Tibial nerve (tissue), 4 donors: ENCODE measurements at places on chromosomes 7 and 10.

DNA sequence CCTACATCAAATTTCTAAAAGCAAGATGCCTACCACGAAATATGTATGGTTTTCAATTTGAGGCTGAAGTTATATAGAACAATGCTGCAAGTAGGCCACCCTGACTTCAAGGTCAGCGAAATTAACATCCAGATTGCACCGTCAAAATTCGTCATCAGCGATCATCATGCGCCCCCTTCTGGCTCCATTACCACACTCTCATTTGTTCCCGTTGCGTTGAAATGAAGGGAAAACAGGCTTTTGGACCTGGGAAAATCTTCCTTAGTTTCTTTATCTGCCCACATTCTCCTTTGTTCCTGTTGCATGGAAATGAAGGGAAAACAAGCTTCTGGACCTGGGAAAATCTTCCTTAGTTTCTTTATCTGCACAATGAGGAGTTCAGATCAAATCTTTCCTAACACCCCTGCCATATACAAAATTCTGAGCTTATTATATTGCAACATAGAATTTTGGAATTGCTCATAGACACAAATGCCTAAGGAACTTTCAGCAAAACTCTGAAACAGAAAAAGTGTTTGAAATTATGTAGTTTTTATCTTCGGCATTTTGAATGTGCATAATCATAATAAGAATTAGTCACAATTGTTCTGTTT lies 98.2 kb upstream of the PRKCQ start:
- DNase-seq: peak; percentile 54

DNA sequence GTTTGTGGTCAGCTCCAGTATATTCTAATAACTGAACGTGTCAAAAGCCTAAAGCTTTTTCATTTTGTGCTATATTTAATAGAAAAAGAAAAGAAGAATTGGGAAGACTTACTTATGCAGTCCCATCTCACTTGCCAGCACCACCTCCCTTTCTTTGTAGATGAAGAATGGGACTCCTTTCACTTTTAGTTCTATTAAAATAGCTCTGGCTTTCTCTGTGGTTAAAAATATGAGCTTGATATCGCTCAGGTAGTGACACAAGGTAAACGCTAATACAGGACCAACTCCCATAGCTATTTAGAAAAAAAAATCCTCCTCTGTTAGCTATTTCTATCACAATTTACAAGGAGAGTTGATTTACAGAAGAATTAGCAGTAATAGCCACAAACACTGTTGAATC lies 176.8 kb downstream of the PDE1C start:
- DNase-seq: no peak

GRCh38 chr10:52276986-52277385 lies 37.1 kb upstream of the DKK1 start:
- no peak for DNase-seq

GRCh38 chr10:122494833-122495232 lies 33.5 kb downstream of the HTRA1 start:
- peak; percentile 43 for DNase-seq

GRCh38 chr10:109931163-109931562 lies 7.9 kb upstream of the XPNPEP1 start:
- no peak for DNase-seq

GRCh38 chr7:116407165-116407564 lies 92.4 kb upstream of the CAV2 start:
- no peak for DNase-seq

DNA sequence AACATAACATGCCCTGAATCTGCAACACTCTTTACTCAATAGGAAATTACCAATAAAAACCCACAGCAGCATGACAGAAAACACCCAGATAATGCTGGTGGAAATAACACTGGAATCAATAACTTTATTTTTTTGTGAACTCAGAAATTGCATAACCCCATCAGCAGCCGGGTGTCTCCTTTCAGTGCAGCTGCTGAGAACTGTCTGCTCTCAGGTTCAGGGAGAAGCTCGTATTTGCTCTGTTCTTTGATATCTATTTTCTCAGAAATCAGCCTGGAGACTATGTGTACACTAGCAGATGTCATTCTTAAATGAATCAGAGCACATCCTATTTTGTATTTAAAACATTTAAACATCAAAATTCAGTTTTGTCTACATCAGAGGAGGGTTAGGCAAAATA lies 506.0 kb downstream of the POM121L12 start:
- no peak for DNase-seq

- no peak for DNase-seq
Observed at GRCh38 chr10:121002586-121003205, 151.5 kb downstream of the WDR11 start.

DNA sequence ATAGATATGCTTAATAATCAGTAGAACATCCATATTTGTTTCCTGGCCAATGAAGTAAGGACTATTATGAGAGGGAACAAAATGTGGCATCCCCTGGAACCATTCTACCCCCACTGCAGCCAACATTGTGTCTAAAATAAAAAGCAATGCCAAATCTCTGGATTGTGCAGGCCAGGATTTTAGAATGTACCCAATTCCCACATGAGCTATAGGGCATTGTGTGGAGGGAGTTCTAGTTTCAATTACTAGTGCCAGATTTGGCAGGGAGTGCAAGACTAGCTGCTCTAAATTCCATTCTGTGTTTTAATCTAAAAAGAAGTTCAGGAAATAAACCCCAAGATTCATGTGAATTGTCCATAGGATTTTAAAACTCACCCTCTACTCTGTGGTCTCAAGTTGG lies 112.3 kb downstream of the HGF start:
- DNase-seq: no peak

DNA sequence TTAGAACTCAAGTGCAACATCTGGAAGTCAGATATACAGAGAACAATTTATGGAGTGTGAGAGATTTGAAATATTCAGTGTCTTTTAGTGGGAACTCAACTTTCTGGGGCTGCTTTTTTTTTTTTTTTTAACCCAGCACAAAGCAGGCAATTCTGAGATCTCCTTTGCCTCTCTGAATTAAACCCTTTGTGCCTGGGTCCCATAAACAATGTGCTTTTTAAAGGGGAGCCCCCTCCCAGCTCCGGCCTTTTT lies 146.8 kb downstream of the CELF2 start:
- DNase-seq: no peak

GRCh38 chr7:126541406-126541805 lies 711.3 kb downstream of the GRM8 start:
- DNase-seq: no peak
